ENCODE measurements at places on chromosomes 6 and 20.

GRCh38 chr6:33251395-33252012, 20.2 kb downstream of the VPS52 start:
- peak; percentile 35 for DNase-seq

GRCh38 chr6:43761666-43762409, 8.2 kb upstream of the VEGFA start:
- DNase-seq, result no peak

DNA sequence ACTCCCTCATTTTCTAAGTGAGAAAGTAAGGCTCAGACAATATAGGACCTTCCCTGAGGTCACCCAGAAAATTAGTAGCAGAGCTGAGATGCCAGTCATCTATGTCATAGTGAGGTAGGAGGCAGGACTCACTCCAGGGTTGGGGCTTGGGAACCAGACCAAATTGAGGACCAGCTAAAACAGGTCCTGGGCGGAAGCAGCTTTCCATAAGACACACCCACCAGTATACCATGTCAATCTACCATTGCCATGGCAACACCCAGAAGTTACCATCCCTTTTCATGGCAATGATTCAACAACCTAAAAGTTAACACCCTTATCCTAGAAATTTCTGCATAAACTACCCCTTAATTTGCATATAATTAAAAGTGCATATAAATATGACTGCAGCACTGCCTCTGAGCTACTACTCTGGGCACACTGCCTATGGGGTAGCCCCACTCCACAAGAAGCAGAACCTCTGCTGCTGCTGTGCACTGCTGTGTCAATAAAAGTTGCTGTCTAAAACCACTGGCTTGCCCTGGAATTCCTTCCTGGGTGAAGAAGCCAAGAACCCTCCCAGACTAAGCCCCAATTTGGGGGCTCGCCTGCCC, 30.3 kb upstream of the OCSTAMP start:
- no peak for DNase-seq

GRCh38 chr20:56580226-56580625, 47.2 kb downstream of the FAM209B start:
- DNase-seq, result no peak

GRCh38 chr6:28789553-28790083, 134.2 kb downstream of the TRIM27 start:
- DNase-seq, result peak; percentile 67

DNA sequence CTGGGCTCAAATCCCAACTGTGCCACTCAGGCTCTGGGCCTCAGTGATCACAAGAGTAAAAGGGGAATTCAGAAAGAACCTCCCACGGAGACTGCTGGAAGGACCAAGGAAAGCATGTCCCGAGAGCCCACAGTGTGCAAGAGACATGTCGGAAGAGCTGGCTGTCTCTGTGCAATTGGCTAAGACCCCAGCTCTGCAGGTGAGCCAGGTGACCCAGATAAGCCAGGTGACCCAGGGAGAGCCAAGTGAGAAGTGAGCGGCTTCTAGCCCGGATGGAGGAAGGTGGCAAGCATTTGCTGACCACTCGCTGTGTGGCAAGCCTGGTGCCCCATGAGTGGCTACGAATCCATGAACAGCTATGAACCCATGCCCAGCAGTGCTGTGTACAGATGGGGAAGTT, 59.1 kb downstream of the RIPOR3 start:
- no peak for DNase-seq

DNA sequence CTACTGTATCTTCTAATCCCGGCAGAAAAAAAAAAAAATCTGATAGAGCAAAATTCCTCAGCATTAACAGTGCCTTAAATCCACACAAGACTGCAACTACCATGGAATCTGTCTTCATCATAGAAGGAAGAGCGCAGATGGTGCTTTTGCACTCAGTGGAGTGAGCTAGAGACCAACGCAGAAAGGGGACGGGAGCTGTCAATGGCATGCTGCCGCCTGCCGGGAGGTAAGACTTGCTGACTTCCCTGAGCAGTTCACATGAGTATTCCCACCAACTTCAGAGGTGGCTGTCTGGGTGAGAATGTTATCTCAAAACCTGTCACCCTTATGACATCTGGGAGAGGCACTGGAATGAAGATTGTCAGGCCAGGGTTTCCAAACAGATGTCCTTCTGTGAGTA, 35.6 kb downstream of the DZANK1 start:
- DNase-seq, result peak; percentile 2

DNA sequence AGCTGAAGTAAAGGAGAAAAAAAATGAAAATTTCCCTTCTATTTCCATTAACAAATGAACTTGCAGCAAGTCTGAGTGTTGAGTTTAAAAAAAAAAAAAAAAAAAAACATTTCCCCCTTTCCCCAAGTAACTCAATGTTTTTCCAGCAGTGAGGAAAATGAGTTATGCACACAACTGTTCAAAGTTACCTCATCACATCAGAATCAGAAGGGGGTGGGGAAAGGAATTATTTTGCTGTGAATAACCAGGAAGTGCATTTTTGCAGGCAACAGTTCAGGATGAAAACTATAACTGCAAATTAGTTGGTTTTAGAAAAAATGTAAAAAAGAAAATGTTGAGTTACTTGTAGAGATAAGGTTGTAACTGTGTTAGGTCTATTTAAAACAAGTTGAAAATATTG, 568.9 kb upstream of the CITED2 start:
- peak; percentile 97 for DNase-seq

- DNase-seq, result no peak
These were observed 5.2 kb downstream of the NKAIN4 start for GRCh38 chr20:63248835-63249591.

- DNase-seq, result no peak
These were observed 2.2 kb downstream of the ZNFX1 start for GRCh38 chr20:49275636-49276035.

GRCh38 chr6:107805504-107805903, 18.6 kb downstream of the SCML4 start:
- no peak for DNase-seq

GRCh38 chr6:5676701-5677100, 330.0 kb downstream of the NRN1 start:
- DNase-seq, result no peak
